Activated CD8-positive, alpha-beta memory T cell treated with anti-CD3 and anti-CD28 coated beads, Interleukin-2, amount 10 ng/mL, durations not matched to agents 7 days and 5 days (primary cell): ENCODE measurements at places on chromosomes 4 and X.
A peak's percentile ranks its signal among the peaks of the same experiment; 100 is the strongest.

- H3K4me3 ChIP-seq = no peak overlapping the region
- H3K36me3 ChIP-seq = no peaks in the 10 kb centered on the region
- no peaks in the 10 kb centered on the region for H3K4me1 ChIP-seq
- no peak for DNase-seq
- no peak overlapping the region for H3K27ac ChIP-seq
Observed at GRCh38 chr4:170476351-170476750, 386.6 kb upstream of the AADAT start.

GRCh38 chr4:65367306-65367705 is 303.0 kb downstream of the EPHA5 start:
- no peak overlapping the region for H3K27ac ChIP-seq
- DNase-seq = no peak
- H3K4me1 ChIP-seq = no peaks in the 10 kb centered on the region
- H3K36me3 ChIP-seq = no peaks in the 10 kb centered on the region
- H3K4me3 ChIP-seq = no peak overlapping the region

GRCh38 chrX:117641913-117642656 is 474.5 kb downstream of the KLHL13 start:
- H3K36me3 ChIP-seq = no peaks in the 10 kb centered on the region
- no peaks in the 10 kb centered on the region for H3K4me1 ChIP-seq
- no peak overlapping the region for H3K4me3 ChIP-seq
- H3K27me3 ChIP-seq = no peaks in the 10 kb centered on the region
- H3K27ac ChIP-seq = no peak overlapping the region

DNA sequence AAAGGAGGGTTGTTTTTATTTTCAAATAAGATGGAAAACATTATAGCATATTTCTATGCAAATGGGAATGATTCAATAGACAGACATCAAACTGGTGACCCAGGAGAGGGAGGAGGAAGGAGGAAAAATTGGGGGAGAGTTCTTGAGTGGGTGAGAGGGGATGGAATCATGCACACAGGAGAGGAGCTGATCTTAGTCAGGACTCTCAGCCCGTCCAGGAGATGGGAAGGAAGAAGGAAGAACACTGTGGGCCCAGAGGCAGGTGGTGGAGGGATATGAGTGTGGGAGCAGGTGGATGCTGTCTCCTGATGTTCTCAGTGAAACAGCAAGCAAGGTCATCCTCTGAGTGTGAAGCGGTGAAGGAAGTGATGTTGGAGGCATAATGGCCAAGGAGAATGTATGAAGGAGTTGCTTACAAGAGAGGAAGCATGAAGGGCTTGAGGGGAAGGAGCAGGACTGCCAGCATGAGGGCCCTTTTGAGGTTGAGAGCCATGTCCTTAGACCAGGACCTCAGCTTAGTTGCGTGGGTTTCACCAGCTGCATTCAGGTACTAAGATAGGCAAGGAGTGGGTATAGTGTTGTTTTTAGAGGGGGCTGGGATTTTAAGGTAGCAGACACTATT is 161.7 kb upstream of the NAP1L5 start:
- no peak overlapping the region for H3K27ac ChIP-seq
- H3K36me3 ChIP-seq = no peaks in the 10 kb centered on the region
- no peaks in the 10 kb centered on the region for H3K4me1 ChIP-seq
- H3K4me3 ChIP-seq = no peak overlapping the region

DNA sequence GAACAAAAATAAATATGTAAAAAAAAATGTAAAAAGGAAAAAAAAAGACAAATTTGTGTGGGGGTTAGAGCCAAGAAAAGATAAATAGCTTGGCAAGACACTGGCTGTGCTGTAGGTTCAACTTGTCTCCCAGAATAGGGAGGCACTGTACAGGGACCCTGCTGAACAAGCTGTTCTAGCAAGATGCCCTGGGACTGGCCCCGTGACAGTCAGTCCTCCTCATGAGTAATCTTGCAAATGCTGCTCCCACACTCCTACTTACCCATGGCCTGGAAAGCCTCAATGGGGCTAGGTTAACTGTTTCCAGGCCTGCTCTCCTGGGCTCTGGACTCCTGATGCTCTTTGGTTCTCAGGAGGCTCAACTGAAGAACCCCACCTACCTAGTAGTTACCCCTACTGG is 106.8 kb downstream of the ATG4A start:
- no peaks in the 10 kb centered on the region for H3K4me1 ChIP-seq
- H3K27me3 ChIP-seq = peaks cover 3% of the 10 kb centered on the region

DNA sequence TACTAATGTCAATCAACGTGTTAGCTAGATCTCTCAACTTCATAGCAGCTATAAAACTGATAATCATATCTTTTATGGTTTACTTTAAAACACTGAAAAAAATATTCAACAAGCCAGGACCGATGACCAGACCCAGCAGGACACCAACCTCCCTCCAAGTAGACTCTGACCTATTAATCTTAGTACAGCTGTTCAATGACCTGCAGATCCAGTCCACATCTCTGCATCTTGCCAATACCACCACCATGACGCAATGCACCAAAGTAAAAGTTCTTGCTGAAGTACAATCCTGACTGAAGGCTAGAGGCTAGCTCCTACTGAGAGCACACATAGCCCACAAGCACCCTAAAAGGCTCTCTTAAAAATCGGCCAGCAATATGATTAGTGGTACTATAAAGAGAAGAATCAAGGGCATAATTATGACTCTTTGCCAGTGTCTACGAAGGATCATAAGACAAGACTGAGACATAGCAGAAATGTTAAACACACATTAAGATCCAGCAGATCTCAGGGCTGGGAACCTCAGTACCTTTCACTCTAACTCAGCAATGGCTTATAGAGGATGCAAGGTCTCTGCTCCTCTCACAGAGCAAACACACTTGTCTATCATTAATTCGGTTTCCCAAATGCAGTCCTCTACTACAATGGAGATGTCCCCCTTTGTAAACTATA is 7.6 kb downstream of the MED14 start:
- peaks cover 46% of the 10 kb centered on the region for H3K36me3 ChIP-seq
- peak overlapping the region; percentile 29 for H3K27ac ChIP-seq
- no peak for DNase-seq
- no peaks in the 10 kb centered on the region for H3K27me3 ChIP-seq
- H3K4me3 ChIP-seq = no peak overlapping the region

GRCh38 chr4:173159791-173160190 is 8.8 kb upstream of the GALNT7 start:
- DNase-seq = no peak
- no peak overlapping the region for H3K4me3 ChIP-seq

- H3K27me3 ChIP-seq = peaks cover 3% of the 10 kb centered on the region
- H3K4me1 ChIP-seq = peaks cover 7% of the 10 kb centered on the region
- H3K27ac ChIP-seq = no peak overlapping the region
- no peak for DNase-seq
- no peak overlapping the region for H3K4me3 ChIP-seq
Observed at GRCh38 chr4:120839334-120839973, 83.1 kb downstream of the PRDM5 start.

- H3K36me3 ChIP-seq = no peaks in the 10 kb centered on the region
- no peak for DNase-seq
- no peak overlapping the region for H3K4me3 ChIP-seq
- H3K27ac ChIP-seq = no peak overlapping the region
- peaks cover 33% of the 10 kb centered on the region for H3K27me3 ChIP-seq
Observed at GRCh38 chr4:110289601-110290100, 91.2 kb upstream of the ELOVL6 start.

GRCh38 chr4:156495836-156496235 is 475.8 kb downstream of the PDGFC start:
- H3K36me3 ChIP-seq = no peaks in the 10 kb centered on the region
- H3K4me3 ChIP-seq = no peak overlapping the region
- DNase-seq = no peak
- H3K4me1 ChIP-seq = no peaks in the 10 kb centered on the region

- DNase-seq = no peak
- H3K27me3 ChIP-seq = no peaks in the 10 kb centered on the region
- no peak overlapping the region for H3K4me3 ChIP-seq
- H3K4me1 ChIP-seq = peaks cover 2% of the 10 kb centered on the region
Observed at GRCh38 chr4:48518143-48518542, 28.1 kb downstream of the ZAR1 start.

DNA sequence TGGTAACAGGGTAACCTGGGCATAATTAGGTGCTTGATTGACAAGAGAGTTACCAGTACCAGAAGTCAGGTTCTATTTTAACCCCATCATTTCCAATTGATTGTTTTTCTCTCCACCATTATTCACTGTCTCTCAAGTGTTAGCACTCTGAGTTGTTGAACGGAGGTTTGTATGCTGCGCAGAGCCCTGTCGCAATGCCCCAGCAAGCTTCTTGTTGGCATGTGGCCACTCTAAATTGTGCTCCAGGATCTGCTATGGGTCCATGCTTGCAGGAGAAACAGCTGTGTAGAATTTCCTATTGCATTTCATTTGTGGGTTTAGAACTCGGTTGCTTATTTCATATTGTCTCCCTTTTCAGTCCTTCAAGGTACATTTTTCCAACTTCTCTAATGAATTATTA is 98.2 kb downstream of the KLHL8 start:
- peaks cover 46% of the 10 kb centered on the region for H3K36me3 ChIP-seq
- H3K4me1 ChIP-seq = peaks cover 14% of the 10 kb centered on the region
- H3K27me3 ChIP-seq = no peaks in the 10 kb centered on the region
- no peak for DNase-seq
- H3K27ac ChIP-seq = no peak overlapping the region

- no peak for DNase-seq
- H3K36me3 ChIP-seq = peaks cover 21% of the 10 kb centered on the region
- H3K27ac ChIP-seq = peak overlapping the region; percentile 36
- peak overlapping the region; percentile 36 for H3K4me3 ChIP-seq
- H3K4me1 ChIP-seq = peaks cover 2% of the 10 kb centered on the region
Observed at GRCh38 chr4:102639598-102639997, 121.2 kb downstream of the MANBA start.
